ENCODE measurements at places on chromosomes 1 and 21.

GRCh38 chr1:84916897-84917296 is 23.9 kb upstream of the LPAR3 start:
- DNase-seq = no peak

- no peak for DNase-seq
These were observed 100.8 kb upstream of the SLC45A1 start for GRCh38 chr1:8217011-8217711.

GRCh38 chr1:5637171-5637570 is 355.1 kb downstream of the NPHP4 start:
- peak; percentile 13 for DNase-seq

GRCh38 chr1:228487336-228488124 is at the start of gene RNF187:
RNF187 (plus strand) TSS chr1:228487382.
- peak; percentile 67 for DNase-seq

DNA sequence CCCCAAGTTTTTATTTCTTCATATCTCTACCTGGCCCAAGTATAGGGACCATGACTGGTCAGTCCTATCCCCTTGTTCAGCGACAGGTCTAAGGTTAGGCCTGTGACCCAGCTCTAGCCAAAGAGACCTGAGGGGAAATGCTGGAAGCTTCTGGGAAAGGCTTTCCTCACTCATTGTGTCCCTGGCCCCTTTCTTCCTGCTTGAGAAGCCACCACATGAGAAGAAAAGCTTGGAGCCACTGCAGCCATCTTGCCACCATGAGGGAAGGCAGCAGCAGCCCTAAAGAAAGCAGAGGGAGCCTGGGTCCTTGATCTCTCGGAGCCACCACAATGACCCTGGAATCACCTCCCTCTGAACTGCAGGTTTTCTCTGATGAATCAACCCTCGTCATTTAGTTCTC is 43.4 kb downstream of the ATF3 start:
- no peak for DNase-seq

DNA sequence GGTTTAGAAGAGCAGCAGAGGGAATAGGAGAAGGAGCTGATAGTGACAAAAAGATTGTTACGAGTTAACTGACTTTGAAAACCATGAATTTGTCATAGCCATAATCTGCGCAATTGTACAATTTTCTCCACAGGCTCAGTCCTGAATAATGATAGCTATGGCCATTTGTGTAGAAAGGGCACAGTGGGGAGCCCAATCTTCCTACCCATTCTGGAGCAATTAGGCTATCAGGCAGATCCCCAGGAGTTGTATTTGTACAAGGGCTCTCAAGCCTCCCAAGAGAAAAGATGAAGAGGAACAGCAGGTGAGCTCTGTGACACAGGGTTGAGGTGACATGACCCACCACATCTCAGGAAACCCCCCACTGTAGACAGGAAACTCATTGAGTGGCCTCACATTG is 42.1 kb upstream of the SAMD13 start:
- DNase-seq = no peak

DNA sequence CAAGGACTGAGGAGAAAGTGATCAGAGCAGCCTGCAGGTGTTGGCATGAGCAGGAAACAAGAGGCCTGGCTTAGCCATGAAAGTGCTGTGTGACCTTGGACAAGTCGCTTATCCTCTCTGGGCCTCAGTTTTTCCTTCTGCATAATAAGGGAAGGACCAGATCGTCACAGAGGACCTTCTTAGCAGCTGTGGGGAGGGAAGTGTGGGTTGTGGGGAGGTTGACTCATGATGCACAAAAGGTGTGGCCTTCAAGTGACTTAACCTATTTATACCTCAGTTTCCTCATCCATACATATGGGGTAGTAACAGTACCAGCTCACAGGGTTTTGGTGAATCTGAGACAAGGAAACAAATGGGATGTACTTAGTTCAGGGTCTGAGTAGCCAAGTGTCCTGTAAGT is 658.8 kb downstream of the MATN1 start:
- no peak for DNase-seq

DNA sequence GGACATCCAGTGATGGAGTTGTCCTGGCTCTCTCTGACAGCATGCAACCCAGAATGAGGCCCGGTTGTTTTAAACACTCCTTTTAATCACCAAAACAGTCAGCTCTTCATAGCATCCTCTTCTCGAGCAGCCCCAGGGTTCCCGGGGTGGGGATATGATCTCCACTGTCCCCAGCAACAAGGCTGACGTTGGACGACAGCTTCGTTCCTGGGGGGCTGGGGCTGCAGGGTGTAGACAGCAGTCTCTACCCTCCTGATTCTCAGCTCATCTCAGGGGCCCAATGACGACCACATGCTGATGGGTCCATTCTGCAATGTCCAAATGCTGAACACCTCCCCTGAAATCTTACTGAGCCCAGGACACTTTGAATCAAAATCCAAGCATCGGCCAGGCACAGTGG is 27.0 kb downstream of the TRIM11 start:
- DNase-seq = no peak

- no peak for DNase-seq
These were observed 3.0 kb downstream of the LDLRAD2 start for GRCh38 chr1:21814981-21815582.

- DNase-seq = no peak
These were observed 10.6 kb downstream of the RGSL1 start for GRCh38 chr1:182460550-182460951.

- peak; percentile 52 for DNase-seq
These were observed 1.0 kb upstream of the NAXE start for GRCh38 chr1:156590326-156591180.

DNA sequence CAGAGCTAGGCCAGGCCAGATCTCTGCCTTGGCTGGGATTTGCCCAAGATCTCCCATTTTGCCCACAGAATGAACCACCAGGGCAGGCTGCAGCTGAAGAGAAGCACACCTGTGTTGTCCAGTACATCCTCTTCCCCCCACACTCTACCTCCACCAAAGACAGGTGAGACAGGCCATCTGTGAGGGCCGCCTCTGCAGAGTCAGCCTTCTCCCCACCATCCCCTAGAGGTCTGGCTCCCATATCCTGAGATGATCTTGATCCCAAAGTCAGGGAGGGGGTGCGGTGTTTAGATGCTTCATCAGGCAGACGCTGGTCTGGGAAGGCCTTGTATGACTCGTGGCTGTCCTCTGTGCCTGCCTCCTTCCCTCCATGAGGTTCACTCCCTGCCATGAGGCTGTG is 28.7 kb downstream of the HYI start:
- no peak for DNase-seq

DNA sequence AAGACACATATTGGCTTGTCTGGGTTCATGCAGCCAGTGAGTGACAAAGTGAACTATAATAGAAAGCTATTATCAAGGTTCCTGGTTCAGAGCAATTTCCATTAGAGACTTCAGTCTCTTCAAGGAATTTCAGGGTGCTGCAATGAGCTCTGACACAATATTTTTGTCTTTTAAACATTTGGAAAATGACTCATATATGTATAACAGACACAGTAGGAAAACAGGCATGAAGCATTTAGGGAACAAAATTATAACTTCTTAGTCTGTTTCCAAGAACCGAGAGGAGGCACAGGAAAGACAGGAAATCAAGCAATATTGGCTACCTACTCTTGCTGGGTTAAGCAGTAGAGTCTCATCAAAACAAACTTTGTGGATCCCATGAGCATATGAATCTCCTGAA is 170.4 kb downstream of the PTPRC start:
- DNase-seq = no peak

GRCh38 chr1:113282893-113283285 is 107.4 kb upstream of the MAGI3 start:
- no peak for DNase-seq

DNA sequence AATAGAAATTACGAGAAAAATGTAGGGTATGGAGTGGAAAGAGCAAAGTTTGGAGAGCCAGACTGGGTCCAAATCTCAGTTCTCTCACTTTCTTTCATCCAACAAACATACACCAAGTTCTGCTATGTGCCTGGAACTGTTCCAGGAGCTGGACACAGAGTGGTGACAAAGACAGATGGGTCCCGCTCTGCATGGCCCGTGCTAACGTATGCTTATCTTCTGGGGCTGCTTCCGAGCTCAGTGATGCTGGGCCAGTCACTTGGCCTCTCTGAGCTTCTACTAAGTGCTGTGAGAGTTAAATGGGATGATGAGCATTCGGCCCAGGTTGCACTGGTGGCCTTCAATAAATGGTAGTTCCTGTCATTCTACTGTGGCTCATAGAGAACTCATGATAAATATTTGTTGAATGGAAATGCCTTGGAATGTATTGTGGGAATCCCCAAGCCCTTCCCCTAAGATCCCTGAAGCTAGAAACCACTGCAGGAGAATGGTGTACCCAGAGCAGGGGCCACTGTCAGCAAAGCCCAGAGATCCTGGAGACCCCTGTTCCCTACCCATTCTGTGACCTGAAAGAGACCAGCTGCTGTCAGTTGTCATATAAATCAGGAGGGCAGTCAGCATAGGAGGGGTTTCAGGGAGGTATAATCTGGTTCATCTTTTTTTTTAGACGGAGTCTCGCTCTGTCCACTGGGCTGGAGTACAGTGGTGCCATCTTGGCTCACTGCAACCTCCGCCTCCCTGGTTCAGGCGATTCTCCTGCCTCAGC is 3.8 kb downstream of the LEMD1 start:
- peak; percentile 35 for DNase-seq

DNA sequence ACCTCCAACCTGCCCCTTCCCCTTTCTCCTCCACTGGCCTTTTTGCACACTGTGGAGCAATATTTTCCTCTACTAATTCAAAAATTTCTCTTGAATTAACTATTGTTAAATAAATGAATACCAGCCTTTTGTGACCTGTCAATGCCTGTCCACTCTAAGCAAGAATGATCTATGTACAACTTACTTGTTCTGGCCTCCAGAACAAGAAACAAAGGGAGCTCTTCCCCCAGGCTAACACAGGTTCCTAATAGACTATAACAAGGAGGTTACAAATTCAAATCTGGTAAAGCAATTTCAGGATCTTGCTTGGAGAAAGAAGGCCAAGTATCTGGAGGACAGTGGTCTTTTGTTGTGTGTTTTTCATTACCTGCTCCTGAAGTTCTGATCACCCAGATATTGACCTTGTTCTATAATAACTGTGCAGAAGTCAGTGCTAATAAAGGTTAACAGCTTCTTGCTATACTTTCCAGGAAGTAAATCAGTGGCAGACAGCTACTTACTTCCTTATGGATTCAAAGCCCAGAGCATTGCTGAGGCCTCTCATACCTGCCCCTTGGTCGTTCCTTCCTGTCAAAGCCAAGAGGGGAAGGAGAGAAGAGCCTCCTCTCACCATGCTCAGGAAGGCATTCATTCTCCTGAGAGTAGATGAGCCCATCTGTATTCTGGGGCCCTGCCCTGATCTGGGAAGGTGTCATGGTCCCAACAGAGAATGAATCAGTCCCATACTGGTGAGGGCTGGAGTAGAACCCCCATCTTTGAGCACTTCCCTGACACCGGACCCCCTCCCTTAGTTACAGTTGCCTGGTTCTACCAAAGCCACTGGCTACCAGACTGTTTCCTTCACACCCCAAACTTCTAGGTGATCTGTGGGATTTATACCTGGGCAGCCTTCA is 56.8 kb downstream of the DESI2 start:
- no peak for DNase-seq

- DNase-seq = no peak
These were observed 14.5 kb upstream of the RBM15 start for GRCh38 chr1:110324667-110325066.

DNA sequence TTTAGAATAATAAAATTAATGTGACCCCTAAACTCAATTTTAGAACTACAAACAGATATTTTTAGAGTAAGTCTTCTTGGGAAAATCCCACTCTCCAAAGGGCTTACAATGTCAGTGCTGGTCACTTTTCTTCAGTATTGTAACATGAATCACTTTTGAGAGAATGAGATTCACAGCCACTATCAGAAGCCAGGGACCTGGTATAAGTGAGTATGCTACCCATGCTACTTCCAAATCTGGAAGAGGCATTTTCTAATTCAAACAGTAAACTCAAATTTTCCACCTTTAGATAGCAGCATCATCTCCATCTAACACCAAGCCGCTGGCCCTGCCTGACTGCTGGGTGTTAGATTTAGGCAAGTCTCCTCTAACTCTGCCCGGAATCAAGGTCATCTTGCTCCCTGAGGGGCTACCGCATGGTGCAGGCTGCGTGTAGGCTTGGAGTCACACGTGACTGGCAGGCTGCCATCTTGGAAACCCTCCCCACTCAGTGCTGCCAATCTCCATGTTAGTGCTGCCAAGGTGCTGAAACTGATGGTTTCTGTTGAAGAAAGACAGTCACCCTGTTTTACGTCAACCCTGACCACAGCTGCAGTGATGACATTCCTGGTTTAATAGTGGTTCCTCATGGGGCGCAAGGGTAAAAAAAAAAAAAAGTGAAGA is 882.9 kb upstream of the B3GALT2 start:
- DNase-seq = no peak

GRCh38 chr1:43636006-43636641 is 13.8 kb upstream of the KDM4A start:
- DNase-seq = no peak

DNA sequence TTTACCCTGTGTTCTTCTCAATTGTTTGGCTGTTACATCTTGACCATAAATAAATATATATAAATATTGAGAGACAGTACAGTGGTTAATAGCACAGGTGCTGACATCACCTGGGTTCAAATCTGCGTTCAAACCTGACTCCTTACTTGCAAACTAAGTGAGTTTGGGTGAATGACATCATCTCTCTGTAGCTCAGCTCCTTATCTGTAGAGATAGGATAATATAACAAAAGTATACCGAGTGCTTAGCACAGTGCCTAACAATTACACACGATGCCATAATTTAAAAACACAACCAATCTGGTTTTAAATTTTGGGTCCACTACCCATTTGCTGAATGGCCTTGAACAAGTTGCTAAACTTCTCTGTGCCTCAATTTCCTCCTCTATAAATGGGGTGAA is 86.6 kb downstream of the RRAGC start:
- DNase-seq = no peak

DNA sequence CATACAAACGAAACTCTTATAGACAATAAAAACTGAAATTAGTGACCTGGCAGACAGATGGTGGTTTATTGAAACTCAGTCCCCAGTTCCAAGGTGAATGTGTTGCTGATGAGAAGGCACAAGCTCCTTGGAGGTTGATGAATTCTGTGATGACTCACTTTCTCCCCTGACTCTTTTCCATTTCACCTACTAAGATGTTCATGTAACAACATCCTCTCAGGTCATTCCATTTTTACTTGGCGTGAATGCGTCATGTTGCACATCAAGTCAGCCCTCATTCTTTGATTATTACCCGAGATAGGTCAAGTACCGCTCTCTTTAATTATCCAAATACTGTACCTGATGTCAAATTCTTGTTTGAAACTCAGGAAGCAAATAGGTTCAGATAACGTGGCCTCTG is 10.1 kb upstream of the IL10RB start:
- no peak for DNase-seq

GRCh38 chr1:92277105-92277723 is 21.6 kb downstream of the GLMN start:
- DNase-seq = no peak

DNA sequence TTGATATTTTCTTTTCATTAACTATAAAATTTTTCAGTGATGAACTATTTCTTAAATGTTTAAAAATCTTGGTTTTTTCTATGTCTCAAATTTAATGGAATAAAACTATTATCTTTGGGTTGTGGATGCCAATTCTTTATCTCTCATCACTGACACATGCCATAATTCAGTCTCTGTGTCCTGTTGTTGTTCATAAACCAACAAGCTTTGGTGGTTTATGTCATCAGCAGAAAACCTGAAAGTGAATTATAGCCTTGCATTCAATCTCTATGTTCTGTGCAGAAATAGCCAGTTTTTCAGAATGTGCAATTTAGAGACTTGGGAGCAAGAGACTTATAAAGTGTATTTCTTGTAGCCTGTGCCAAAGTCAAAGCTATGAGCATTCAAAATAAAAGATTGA is 462.6 kb upstream of the ADGRL4 start:
- no peak for DNase-seq
